ENCODE measurements at places on chromosomes 4 and X.

DNA sequence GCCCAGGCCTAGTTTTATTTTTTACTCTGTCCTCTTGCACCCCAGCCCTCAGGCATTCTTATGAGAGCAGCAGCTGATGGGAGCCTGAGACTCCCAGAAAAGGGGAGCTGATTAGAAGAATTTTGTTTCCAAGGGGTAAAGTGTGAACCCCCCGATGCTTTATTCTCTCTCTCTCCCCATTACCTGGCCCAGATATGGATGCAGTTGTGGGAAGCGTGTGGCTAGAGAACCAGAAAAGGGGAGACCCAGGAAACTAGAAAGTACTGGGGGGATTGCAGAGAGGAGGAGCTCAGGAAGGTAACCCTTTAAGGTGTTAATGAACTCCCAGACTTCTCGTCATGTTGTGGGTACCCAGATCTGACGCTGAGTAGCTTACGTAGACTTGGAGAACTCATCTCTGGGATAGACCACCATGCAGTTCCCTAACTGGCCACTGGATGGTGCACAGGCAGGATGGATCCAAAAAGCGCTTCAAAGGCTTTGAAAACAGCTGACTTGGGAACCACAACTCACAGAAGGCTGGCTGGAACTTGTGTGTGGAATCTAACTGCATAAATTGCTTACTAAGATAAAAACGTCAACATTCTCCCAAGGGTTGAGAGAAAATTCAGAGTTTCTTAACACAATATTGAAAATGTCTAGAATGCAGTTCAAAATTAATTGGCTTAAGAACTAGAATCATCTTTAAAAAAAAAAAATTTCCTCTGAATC lies 64.7 kb downstream of the TBC1D14 start:
- peak; percentile 67 for DNase-seq

DNA sequence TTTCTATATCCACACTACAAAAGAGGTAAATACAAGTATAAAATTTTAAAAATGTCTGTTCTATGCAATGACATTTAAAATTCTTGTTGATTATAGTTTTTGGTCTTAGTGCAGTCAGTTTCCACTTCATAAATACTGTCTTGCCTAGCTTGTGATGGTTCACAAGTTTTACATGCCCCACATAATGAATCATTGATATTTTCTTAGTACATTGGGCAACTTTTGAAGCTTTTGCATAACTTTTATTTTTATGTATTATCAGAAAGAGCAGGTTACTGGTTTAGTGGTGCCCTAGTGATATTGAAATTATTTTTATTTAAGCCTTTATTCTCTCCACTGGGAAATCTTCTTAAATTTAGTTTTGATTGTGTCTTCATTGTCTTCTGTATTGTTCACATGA lies 388.0 kb downstream of the CCSER1 start:
- no peak for DNase-seq

DNA sequence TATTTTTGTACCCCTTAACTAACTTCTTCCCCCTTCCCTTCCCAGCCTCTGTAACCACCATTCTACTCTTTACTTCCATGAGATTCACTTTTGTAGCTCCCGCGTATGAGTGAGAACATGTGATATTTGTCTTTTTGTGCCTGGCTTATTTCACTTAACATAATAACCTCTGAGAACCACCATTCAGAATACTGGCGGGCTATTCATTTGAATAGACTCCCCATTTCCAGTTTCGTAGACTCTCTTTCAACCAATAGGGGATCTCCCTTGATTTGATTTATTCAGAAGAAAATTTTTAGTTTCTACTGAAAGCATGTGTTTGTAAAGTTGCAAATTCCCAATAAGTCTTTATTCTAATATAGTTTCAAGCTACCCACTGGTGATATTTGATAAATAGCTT lies 117.2 kb downstream of the GATB start:
- DNase-seq = no peak

DNA sequence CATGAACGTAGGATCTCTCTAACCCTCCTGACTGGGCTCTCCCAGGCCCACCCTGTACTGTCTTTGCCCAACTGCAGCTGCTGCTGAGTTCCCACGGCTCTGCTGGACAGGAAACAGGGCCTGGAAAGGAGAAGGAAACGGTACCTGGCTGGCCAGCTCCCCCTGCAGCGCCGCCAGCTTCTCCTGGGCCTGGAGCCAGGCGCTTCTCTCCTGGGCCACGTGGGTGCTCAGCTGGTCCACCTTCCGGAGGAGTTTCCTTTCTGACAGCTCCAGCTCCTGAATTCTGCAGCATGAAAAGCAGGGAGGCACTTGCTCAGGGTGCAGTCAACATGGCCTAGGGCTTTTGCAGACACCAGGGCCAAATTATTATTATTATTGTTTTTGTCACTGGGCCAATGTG lies 6.5 kb downstream of the C4orf50 start:
- no peak for DNase-seq

DNA sequence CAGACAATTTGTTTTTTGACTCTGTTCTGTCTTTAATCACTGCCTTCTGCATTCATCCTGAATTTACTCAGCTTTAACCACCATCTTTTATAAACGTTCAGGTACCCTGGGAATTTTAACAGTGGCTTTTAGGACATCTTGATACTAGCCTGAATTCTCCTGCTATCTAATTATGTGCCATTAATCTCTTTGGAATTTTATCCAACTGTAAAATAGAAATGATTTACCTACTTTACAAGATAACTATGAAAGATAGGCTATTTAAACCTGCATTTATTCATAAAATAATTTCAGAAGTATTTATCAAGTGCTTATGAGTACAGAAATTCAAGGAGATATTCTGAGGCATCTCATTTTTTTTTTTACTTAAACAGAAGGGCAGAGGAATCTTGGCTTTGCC lies 146.5 kb upstream of the PLAC1 start:
- DNase-seq = no peak

- DNase-seq = no peak
These were observed 14.9 kb downstream of the RNF150 start for GRCh38 chr4:141118381-141118780.

GRCh38 chr4:174626342-174627008 lies 104.2 kb upstream of the HPGD start:
- DNase-seq = no peak

DNA sequence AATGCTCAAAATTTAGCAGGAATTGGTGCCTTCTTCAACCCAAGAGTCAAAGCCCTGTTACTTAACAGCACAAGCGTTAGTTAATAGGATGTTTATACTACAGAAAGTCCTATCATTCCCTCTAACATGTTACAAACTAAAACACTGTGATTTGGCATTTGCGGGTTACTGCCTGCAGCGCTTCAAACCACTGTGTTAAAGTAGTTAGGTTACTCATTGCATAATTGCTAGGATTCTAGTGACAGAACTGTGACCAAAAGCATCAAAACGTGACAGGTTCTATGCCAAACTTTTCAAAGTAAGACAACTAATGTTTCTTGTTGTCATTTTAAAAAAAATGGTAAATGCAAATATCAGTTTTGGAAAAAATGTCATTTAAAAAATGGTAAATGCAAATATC lies 442.8 kb upstream of the ZFP42 start:
- no peak for DNase-seq

DNA sequence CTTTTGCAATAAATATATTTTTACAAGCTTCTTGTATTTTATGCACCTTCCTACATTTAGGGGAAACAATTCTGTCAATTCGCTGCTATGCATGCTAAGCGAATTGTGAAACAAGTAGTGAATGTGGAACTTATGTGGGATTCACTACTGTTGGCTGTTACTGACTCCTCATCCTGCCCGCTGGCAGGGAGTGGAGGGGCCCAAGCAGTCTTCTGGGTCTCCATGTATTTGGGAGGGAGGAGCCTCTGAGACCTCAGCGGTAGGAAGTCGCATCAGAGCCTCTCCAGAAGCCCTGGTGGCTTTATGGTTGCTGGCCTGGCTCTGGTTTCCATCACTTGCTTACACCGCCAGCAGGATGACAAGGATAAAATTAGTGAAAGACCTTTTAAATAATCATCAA lies 3.7 kb upstream of the SETD7 start:
- DNase-seq = no peak

DNA sequence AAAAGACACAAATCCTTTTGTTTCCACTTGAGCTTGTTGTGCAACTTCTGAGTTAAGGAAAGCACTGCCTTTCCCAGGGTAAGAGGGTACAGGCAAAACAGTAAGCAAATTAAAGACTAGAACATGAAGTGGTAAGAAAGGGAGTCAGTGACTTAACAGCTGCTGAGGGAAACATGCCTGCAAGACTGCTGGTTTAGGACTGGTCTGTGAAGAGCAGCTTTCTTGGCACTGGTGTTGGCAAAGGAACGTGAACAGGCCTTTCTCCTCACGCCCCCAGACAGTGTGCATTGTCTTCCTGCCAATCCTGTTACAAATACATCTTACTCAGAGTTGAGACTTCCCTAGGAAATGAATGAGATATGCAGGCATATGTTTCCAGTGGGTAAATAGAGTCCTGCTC lies 2.6 kb downstream of the LHFPL1 start:
- no peak for DNase-seq

GRCh38 chr4:52091801-52092200 lies 40.7 kb downstream of the SPATA18 start:
- DNase-seq = peak; percentile 21

DNA sequence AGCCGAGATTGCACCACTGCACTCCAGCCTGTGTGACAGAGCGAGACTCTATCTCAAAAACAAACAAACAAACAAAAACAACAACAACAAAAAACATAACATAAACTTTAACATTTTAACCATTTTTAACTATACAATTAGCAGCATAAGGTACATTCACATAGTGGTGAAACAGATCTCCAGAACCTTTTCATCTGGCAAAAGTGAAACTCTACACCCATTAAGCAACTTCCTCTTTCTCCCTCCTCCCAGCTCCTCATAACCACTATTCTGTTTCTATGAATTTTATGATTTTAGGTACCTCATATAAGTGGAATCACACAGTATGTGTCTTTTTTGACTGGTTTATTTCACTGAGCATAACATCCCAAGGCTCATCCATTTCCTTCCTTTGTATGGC lies 103.6 kb downstream of the FAM13A start:
- no peak for DNase-seq
